ENCODE measurements at places on chromosomes 1 and 21. TPM values are rescaled to one million over a fixed set of nuclear protein-coding genes. Genes with fewer than 3 reads are reported as not detected.

Gene RXRG
- total RNA-seq, result 6.8 TPM

- peak overlapping the region; percentile 50 for H3K4me3 ChIP-seq
- H3K36me3 ChIP-seq, result peaks cover 22% of the 10 kb centered on the region
- H3K4me1 ChIP-seq, result peaks cover 63% of the 10 kb centered on the region
- H3K27me3 ChIP-seq, result peaks cover 12% of the 10 kb centered on the region
Measured at GRCh38 chr1:42926879-42927242, 31.8 kb downstream of the SLC2A1 start.

- peaks cover 21% of the 10 kb centered on the region for H3K4me1 ChIP-seq
- DNase-seq, result no peak
- no peak overlapping the region for H3K27ac ChIP-seq
- no peak overlapping the region for H3K4me3 ChIP-seq
Measured at GRCh38 chr1:202165267-202165941, 5.0 kb upstream of the PTPN7 start.

DNA sequence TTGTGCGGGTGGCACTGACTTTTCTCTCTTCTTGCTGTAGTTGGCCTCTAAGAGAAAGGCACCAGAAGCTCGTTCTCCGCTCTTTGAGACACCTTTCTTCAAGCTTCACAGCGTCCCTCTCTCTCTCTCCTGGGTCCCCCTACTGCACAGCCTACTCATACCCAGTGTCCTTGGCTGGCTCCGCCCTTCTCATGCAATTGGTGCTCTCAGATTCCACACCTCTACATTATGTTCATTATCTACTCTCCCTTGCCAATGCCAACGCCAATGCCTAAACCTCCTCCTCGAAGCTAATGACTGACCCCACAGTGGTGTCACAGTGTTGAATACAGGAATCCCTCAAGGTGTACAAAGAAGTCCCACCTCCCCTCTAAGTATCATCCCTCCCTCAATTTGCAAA lies 4.8 kb upstream of the DNAJC28 start:
- peaks cover 12% of the 10 kb centered on the region for H3K27me3 ChIP-seq
- peak overlapping the region; percentile 35 for H3K4me3 ChIP-seq
- H3K4me1 ChIP-seq, result peaks cover 7% of the 10 kb centered on the region
- H3K36me3 ChIP-seq, result no peaks in the 10 kb centered on the region
- no peak for DNase-seq

GRCh38 chr1:64894438-64895196 lies 71.7 kb downstream of the JAK1 start:
- peaks cover 13% of the 10 kb centered on the region for H3K4me1 ChIP-seq
- no peak for DNase-seq
- H3K27me3 ChIP-seq, result peaks cover 13% of the 10 kb centered on the region
- no peaks in the 10 kb centered on the region for H3K36me3 ChIP-seq

- H3K36me3 ChIP-seq, result peaks cover 5% of the 10 kb centered on the region
- H3K27ac ChIP-seq, result no peak overlapping the region
- H3K4me1 ChIP-seq, result peaks cover under 1% of the 10 kb centered on the region
- H3K27me3 ChIP-seq, result peaks cover 8% of the 10 kb centered on the region
Measured at GRCh38 chr1:89532866-89533265, 8.2 kb downstream of the LRRC8B start.

Gene GSTM5
- total RNA-seq, result 0.23 TPM

DNA sequence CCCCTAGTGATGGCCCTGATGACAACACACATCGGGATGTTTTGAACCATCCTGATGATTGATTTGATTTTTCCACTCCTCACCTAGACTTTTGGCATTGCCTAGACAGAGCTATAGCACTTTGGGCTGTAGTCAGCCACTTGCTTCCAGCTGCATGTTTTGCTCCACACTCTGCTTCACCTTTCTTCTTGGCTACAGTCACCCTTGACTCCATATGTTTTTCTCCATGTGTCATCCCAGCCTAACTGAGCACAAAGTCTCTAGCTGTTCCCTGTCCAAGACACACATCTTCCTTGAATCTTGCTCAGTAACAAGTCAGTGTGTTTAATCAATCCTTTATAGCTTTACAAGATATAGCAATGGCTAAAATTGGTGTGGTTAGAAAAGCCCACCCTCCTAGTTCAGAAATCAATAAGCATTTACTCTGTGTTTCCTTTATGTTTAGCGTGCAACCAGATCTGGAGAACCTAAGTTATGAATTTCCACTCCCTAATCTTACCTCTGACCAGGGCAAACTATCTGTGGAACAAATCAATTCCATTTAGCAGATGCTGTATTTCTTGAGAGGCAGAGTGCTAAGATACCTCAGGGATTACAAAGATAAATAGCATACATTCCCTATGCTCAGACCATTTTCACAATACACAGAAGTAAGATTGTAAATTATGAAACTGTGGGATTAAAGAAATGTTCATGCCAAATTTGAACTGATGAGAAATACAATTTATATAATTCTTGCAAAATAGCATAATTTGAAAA lies 98.4 kb upstream of the LYPLAL1 start:
- no peaks in the 10 kb centered on the region for H3K4me1 ChIP-seq
- H3K27ac ChIP-seq, result no peak overlapping the region
- H3K4me3 ChIP-seq, result no peak overlapping the region
- H3K36me3 ChIP-seq, result peaks cover 3% of the 10 kb centered on the region
- no peak for DNase-seq
- no peaks in the 10 kb centered on the region for H3K27me3 ChIP-seq

Gene MAP10
- 2.0 TPM for total RNA-seq

Gene FAAP20
- 80.9 TPM for total RNA-seq

- H3K27ac ChIP-seq, result no peak overlapping the region
- H3K27me3 ChIP-seq, result no peaks in the 10 kb centered on the region
- H3K36me3 ChIP-seq, result peaks cover 5% of the 10 kb centered on the region
- DNase-seq, result no peak
Measured at GRCh38 chr1:192986110-192986747, 72.9 kb downstream of the UCHL5 start.

DNA sequence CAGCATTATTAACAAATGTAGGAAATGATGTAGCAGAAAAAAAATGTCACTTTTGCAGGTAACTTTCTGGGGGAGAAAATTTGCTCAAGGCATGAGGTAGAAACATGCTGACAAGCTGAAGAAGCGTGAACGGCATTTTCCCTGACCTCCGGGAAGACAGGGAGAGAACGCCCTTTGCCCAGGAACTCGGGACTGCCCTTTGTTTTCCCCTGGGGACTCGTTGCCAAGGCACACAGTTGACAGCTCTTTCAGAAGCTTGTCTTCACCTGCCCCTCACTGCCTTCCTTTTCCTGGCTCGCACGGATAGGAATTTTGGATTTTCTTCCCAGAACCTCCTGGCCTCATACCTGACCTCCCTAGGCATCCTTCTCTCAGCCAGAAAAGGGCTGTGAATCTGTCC lies 52.7 kb upstream of the COA6 start:
- H3K27ac ChIP-seq, result no peak overlapping the region
- peaks cover 21% of the 10 kb centered on the region for H3K27me3 ChIP-seq
- H3K4me3 ChIP-seq, result no peak overlapping the region
- H3K36me3 ChIP-seq, result no peaks in the 10 kb centered on the region
- DNase-seq, result no peak
- peaks cover 6% of the 10 kb centered on the region for H3K4me1 ChIP-seq

DNA sequence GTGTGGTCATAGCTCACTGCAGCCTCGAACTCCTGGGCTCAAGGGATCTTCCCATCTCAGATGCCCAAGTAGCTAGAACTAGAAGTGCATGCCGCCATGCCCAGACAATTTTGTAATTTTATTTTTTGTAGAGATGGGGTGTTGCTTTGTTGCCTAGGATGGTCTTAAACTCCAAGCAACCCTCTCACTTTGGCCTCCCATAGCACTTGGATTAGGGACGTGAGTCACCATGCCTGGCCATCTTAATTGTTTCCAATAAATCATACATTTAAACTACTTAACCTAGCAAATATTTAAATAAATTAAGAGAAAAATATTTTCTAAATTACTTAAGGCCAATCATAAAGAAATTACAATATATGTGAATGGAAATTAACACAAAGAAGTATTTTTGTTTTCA lies 35.1 kb upstream of the ADGRL4 start:
- H3K4me1 ChIP-seq, result no peaks in the 10 kb centered on the region
- H3K4me3 ChIP-seq, result no peak overlapping the region
- no peak for DNase-seq
- no peaks in the 10 kb centered on the region for H3K27me3 ChIP-seq

Gene WARS2
- total RNA-seq, result 12.3 TPM

DNA sequence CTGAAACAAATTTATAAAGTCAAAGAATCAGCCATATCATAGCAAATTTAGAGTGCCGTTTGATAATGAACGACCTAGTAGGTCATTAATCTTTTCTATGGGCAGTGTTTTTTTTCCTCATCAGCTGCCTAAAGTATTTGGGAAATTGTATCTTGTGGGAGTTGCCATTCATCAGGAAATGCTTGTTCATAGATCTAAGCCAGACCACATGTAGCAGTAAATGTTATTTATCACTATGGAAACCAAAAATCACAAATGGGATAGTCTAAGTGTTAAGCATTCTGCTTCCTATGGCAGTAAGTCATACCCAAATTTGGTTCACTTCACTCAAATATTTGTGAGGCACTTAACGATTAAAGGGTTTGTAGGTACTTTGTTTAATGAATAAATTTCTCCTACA lies 52.9 kb downstream of the LRRC8D start:
- no peak for DNase-seq
- no peak overlapping the region for H3K4me3 ChIP-seq
- H3K27me3 ChIP-seq, result no peaks in the 10 kb centered on the region
- no peak overlapping the region for H3K27ac ChIP-seq

DNA sequence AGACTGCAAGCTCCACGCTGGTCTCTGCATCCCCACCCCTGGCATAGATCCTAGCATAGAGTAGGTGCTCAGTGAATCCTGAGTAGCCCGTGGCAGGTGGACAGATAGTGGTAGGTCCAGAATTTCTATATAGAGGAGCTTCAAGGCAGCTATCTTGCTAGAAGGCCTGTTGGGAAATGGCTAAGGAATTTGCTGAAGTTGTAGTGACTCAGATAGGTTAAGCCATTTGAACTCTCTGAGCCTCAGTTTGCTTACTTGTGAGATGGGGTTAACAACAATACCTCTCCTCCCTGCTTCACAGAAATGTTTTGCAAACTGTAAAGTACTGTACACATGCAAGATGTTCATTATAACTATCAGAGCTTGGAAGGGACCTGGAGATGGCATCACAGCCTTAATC lies 23.4 kb upstream of the EPHB2 start:
- H3K27ac ChIP-seq, result no peak overlapping the region
- peaks cover 48% of the 10 kb centered on the region for H3K4me1 ChIP-seq
- H3K4me3 ChIP-seq, result no peak overlapping the region
- no peak for DNase-seq

Gene PTPRU
- total RNA-seq, result 5.1 TPM

DNA sequence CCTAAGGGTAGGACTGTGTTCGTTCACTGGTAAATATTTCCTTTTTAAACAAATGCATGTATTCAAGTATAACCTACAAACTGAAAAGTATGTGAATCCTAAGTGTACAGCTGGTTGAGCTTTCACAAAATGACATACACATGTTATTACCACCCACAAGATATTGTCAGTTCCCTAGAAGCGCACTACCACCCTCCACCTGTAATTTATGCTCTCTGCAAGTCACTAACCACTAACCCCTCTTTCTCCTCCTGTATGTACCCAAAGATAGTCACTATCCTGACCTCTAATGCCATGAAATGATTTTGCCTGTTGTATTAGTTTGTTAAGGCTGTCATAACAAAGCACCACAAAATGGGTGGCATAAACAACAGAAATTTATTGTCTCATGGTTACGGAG lies 82.8 kb upstream of the CHODL start:
- H3K36me3 ChIP-seq, result no peaks in the 10 kb centered on the region
- H3K4me3 ChIP-seq, result no peak overlapping the region
- no peak for DNase-seq

Data from neural crest cell (in vitro differentiated cells).